ENCODE measurements at places on chromosomes 1 and 21.
A peak's percentile ranks its signal among the peaks of the same experiment; 100 is the strongest.

- DNase-seq: no peak
Observed at GRCh38 chr1:156912861-156913808, 7.3 kb upstream of the LRRC71 start.

GRCh38 chr1:166952002-166952746, 23.2 kb downstream of the ILDR2 start:
- no peak for DNase-seq

DNA sequence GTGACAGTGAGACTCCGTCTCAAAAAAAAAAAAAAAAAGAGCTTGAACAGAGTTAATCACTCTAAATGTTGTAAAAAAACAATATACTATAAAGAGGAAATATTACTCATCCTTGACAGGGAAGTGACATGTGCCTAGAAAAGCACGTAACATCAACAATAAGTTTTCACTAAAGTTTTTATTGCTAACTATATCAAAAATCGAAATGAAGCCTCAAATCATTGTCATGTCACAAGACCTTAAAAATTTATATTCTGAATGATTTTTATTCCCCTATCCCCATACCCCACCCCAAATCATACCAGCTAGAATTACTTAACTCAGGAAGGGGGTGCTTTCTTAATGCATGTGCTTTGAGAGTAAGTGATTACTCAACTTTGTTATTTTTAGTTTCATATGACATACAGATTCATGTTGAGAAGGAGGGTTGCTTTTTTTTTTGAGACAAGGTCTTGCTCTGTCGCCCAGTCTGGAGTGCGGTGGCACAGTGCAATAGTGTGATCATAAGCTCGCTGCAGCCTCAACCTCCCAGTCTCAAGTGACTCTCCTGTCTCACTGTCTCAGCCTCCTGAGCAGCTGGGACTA, 53.6 kb upstream of the MUTYH start:
- DNase-seq: no peak

DNA sequence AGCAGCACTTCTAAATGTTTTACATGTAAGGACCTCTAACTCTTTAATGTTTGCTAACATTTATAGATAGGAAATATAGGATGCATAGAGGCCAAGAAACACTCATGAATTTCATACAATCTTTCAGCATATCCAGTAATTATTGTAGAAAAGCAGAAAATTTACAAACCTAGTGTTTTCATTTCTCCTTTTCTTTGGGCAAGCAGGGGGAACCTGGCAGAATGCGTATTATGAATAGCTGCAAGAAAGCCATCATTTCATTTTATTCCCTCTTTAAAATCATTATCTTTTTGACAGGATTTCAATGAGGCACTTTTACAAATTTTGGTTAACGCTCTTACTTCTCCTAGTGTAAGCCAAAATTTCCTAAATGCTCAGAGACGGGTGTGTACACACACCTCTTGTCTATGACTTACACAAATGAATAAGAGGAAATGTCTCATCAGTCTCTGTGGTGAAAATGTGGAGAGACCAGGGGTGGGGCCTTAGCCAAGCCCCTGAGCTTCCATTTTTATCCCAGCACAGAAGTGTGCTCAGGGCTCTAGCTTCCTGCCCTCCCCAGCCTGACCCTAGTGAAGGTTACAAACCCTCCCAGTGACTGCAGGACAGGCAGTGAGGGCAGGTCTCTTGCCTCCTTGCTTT, 91.6 kb downstream of the LRRC8C start:
- DNase-seq: peak; percentile 59

DNA sequence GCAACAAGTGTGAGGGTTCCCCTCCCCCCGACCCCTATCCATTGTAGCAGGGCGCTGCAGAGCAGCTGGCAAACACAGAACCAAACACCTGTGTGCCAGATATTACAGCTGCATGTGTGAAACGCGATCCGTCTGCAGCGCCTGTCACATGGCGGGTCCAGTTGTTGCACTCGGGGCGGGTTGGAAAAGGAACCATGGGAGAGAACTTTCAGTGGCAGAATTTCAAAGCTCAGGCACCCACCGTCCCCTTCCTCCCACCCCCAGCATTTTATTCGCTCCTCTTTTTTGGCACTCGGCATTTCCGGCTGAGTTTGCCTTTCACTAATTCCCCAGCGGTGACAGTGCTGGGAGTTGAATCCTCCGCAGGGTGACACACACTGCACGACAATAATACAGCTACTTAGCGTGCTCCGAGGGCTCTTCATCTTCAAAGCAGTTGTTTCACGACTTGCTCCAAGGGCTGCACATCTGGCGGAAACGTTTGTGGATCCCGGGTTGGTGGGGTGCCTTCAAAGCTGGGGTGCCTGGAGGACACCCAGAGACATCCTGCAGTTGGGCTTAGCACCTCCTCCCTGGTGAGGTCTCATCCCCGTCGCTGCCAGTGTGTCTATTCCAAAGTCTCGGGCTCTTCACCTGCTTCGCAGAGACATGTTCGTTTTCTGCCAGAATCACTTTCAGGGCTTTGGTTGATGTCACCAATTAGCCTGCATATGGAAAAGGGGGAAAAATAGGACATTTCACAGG, 180.7 kb downstream of the ZBTB18 start:
- no peak for DNase-seq

DNA sequence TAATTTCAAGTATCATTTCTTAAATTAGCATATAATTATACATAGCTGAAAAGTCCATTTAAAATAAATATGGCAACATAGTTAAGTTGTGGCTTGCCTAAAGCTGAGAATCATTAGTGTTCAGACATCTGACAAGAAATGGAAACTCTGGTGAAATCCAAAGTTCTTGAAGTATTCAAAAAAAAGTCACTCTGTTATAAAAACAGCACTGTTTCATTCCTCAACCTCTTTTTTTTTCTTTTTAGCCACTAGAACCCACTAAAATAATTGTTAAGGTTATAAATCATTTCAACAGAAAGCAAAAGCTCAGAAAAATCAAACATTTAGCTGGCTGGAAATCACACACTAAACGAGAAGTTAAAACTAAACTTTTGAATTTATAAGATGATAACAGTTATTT, 476.7 kb downstream of the LTN1 start:
- no peak for DNase-seq

DNA sequence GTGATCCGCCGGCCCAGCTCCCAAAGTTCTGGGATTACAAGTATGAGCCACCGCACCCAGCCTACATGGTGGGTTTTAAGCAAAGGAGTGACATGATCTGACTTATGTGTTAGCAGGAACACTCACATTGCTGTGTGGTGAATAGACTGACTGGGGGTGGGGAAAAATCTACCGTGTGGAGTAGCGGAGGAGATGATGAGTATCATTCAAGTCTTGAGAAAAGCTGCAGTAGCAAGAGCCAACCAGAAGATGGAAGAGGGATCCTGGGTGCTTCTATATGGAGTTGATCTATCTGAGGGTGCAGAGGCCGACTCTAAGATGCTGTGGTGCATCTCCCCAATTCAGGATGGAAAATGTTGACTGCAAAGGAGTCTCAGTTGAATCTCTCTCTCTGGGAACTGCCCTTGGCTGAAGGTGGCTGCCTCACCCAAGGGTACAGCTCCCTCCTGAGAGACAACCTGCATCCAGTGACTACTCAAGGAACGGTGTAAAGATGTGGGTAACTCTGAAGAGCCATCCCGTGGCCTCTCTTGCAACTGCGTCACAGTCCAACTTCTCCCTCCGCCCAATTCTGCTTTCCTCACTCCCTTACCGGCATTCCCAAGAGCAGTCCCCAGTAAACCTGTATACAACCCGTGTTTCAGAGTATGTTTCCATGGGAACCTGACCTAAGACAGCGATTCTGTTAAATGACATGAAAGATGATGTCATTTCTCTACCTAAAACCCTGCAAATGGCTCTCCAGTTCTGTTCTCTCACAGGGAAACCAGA, 7.4 kb upstream of the B3GALNT2 start:
- no peak for DNase-seq

GRCh38 chr1:156437037-156437867, 63.3 kb downstream of the MEF2D start:
- no peak for DNase-seq

DNA sequence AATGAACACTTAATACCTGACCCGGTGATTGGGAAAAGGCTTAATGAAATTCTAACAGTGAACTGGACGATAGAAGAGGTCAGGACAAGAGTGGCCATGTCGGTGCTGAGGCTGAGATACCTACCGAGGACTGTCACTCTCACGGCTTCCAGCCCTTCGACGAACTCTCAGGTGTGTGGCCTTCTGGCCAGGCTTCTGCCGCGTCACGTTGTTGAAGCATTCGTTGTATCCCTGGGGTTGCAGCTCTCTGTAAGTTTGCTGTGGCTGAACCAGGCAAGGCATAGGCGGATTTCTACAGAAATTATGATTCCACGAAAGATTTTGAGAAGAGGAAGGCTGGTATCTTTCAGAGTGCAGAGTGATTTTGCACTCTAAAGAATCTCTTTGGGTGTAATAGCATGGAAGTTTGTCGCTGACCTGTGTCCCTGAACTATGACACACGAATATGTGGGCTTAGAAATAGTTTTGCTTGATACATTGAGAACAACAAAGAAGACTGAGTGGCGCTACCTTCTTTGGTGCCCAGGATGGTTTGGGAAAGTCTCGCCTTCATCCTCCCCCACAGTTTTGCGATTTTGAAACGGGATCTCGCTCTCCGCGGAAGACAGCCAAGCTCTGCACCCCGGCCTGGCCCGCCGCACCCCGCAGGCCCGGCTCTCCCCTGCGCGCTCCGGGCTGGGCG, 403 bp upstream of the EPHX4 start:
- no peak for DNase-seq

DNA sequence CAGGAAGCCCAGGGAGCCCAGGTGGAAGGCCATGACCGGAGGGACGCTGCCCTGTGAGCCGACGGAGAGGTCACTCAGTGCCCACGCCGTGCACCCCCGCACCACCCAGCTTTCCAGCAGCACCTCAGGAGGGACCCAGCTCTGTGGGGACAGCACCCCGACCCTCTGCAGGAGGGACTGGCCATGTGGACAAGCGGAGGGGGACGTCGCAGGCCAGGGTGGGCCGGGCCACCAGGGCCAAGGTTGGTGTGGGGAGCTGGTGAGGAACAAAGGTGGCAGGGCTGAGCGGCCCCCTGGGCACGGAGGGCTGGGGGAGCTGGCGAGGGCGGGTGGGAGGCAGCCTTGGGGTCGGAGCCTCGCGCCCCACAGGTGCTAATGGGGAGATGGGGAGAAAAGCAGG, 22.8 kb downstream of the NADK start:
- DNase-seq: no peak

DNA sequence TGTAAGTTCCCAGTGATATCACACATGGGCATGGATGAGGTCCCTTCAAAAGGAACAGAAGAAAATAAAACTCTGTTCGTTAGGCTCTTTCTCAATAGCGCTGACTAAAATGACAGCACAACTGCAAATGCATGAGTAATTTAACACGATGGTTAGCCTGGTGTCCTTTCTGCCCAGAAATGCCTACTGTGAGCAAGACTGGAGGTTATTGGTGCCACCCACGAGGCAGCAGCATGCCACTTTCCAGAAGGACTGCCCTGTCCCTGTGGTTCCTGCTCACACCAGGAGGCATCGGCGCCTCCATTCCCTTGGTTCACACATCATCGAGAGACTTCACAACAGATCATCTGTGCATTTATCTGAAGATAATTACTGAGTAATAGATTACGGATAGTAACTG, 26.2 kb downstream of the VPS26C start:
- DNase-seq: no peak

- no peak for DNase-seq
Observed at GRCh38 chr1:199170711-199171110, 531.9 kb downstream of the PTPRC start.

GRCh38 chr1:195495720-195496635, 1112.3 kb downstream of the KCNT2 start:
- DNase-seq: no peak

GRCh38 chr1:25615172-25615541, 1.4 kb upstream of the MAN1C1 start:
- no peak for DNase-seq

DNA sequence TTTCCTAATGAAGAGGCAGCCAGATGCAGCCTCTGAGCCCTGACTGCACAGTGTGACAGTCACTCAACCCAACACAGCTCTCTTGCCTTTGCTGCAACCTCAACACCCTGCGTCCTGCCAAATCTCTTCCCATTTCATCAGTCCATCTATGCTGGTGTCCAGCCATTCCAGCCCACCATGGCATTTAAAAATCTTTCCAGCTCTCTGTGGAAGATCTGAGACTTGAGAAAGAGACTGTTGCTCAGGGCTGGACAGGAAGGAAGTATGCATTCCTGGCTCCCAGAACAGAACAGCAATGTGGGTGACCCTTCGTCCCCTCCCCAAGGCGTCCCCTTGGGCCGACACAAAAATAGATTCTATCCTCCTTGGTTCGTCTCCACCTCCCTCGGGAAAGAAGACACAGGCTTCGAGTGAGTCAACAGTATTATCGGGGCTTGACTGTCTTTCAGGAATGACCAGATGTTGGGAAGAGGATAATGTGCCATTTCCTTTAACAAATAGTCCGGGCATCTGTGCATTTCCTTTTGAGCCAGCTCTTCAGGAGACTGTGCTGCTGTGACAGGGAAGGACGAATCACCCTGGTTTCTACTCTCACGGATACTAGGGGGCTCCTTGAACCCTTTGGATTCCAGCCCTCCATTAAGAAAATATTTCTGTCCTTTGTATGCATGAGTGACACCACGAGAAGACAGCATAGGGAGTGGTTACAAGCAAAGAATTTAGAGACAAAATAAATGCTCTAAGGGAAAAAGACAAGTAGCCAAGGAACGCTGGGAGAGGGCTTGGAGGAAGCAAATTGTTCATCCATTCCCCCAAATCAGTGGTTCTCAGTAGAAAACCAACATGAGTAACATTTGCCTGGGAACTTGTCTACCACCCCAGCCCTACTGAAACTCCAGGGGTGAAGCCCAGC, 111.4 kb upstream of the CDC42BPA start:
- DNase-seq: no peak

- DNase-seq: no peak
Observed at GRCh38 chr21:17576080-17576835, 36.4 kb downstream of the BTG3 start.

DNA sequence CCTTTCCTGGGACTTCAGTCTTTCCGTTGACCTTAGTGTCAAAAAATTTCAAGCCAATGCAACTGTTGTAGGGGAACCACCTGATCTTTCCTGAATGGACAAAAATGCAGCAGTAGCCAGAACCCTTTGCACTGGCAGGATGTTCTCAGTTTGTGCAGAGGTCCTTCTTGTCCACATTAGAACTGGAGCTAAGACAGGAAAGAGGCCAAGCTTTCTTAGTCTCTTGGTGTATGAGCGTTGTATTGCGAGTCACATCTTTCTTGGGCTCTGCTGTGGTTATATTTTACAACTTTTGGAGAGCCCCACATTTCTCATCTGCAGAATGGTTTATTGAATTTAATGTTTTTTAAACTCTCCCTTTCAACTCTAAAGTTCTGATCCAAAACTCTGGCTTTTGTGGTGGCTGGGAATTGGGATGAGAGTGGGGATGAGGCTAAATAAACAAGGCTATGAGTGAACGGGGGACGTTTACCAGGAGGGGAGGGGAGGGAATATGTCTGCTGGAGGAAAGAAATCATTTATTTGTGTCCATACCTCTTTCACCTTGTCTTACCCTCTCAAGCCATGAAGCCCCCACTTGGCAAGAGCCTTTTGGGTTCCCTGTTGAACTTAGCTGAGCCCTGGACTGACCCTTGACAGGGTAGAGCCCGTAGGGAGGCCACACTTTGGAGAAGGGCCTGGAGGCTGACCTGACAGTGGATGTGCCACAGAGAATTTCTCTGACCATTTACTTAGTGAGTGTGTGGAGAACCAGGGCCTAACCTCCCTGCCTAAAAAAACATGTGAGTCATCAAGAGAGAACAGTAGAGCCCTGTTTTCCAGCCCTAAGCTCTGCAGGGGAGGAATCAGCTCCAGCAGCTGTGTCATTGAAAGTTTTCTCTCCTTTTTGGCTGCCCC, 586 bp downstream of the CHI3L2 start:
- no peak for DNase-seq
